ENCODE measurements at places on chromosomes 5 and 9.

DNA sequence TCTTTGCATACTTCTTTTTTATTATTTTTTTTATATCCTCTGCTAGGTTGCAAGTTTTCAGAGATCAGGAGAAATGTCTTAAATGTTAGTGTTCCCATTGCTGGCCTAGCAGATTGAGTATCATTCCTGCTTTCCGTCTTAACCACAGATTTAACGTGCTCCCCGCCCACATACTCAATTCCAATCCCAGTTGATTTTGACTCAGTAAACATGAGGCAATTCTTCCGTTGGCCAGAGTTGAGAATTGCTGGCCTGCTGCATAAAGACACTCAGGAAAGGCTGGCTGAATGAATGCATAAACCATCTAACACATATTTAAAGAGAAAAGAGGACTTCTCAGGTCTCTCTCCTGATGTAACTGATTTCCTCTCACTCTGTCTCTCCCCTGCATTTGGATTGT is 46.8 kb upstream of the PLPP6 start:
- no peak for DNase-seq

DNA sequence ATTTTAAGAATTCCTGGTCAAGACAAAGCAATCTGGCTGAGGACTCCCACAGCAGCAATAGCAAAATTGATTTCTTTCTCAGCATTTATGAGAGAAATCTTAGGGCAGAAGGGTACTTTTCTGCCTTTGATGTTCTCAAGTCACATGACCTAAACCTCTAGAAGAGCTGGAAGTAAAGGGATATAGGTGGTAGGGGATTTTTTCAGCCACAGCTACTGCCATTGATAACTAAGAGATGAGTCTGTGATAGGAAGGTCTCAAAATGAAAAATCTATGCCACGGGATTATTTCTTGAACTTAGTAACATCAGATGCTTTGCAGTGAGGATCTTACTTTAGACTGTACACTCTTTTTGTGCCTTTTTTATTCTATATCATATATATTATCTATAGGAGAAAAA is 35.6 kb downstream of the IL6ST start:
- DNase-seq = no peak

GRCh38 chr5:57698086-57698485 is 215.5 kb upstream of the ACTBL2 start:
- no peak for DNase-seq

- no peak for DNase-seq
These were observed 152.0 kb downstream of the GPBP1 start for GRCh38 chr5:57325678-57326397.

GRCh38 chr5:145636371-145636770 is 198.8 kb downstream of the PRELID2 start:
- DNase-seq = no peak

DNA sequence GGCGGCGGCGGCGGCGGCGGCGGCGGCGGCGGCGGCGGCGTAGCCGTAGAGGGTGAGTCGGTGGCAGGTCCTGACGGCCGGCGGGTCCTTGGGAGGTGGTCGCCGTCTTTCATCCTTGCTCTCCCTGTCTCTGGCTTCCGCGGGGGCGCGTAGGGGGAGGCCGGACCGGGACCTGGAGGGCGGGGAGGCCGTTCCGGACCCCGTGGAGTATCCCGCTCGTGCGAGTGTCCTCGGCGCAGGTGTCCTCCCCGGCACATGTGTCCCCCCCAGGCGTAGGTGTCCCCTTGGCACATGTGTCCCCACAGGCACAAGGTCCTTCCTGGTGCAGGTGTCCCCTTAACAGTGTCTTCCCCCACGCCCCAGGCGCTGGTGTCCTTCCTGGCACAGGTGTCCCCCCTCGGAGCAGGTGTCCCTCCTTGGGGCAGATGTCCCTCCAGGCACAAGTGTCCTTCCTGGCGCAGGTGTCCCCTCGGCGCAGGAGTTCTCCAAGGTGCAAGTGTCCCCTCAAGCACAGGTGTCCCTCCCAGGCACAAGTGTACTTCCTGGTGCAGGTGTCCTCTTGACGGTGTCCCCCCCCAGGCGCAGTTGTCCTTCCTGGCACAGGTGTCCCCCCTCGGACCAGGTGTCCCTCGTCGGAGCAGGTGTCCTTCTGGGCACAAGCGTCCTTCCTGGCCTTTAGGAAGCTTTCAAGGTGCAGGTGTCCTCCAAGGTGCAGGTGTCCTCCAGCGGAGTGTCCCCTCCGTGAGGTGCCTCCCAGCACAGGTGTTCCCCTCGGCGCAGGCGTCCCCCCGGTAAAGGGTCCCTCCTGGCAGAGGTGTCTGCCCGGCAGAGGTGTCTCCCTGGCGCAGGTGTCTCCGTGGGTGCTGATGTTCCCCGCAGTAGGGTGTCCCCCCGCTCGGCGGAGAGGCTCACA is 519 bp downstream of the EXOC3 start:
- peak; percentile 20 for DNase-seq

DNA sequence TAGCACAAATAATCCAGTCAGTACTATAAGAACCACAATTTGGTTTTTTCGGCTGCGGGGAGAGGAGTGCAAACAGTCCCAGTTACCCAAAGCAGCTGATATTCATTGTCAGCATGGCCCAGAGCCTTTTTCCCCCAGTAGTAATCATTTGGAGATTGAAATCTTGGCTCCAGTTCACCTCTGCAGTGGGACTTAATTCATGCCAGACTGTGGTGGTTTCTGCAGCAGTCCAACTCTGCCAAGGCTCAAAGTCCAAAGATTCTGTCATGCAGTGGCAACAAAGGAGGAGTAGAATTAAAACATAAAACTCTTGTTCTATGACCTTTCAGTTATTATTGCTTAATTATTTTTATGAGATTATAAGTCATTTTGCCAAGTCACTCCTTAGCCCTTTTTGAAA is 25.0 kb upstream of the TRIM36 start:
- no peak for DNase-seq

GRCh38 chr5:17766031-17766430 is 131.8 kb downstream of the TAF11L14 start:
- DNase-seq = no peak

DNA sequence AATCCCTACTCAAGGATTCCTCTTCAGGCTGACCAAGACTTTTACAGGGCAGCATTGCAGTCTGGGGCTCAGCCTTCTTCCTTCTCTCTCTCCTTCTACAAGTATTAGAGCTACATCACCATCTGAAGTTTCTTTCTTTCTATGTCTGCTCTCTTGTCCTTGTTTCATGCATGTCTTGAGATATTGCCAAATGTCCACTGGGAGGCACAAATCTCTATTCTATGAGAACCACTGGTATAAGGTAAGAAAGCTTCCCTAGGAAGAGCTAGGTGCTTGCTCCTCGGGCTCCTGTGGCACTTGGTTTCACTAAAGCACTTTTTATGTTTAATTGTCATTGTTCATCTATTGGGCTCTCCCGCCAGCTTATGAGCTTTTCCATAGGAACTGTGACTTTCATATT is 289.2 kb upstream of the PCSK5 start:
- no peak for DNase-seq

DNA sequence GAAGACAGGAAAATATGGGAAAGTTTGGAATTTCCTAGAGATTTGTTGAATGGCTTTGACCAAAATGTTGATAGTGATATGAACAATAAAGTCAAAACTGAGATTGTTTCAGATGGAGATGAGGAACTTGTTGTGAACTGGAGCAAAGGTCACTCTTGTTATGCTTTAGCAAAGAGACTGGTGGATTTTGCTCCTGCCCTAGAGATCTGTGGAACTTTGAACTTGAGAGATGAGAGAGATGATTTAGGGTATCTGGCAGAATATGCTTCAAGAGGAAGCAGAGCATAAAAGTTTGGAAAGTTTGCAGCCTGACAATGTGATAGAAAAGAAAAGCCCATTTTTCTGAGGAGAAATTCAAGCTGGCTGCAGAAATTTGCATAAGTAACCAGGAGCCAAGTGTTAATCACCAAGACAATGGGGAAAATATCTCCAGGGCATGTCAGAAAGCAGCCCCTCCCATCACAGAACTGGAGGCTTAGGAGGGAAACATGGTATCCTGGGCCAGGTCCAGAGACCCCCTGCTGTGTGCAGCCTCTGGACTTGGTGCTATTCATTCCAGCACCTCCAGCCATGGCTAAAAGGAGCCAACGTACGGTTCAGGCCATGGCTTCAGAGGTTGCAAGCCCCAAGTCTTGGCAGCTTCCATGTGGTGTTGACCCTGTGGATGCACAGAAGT is 114.3 kb upstream of the STARD4 start:
- no peak for DNase-seq

DNA sequence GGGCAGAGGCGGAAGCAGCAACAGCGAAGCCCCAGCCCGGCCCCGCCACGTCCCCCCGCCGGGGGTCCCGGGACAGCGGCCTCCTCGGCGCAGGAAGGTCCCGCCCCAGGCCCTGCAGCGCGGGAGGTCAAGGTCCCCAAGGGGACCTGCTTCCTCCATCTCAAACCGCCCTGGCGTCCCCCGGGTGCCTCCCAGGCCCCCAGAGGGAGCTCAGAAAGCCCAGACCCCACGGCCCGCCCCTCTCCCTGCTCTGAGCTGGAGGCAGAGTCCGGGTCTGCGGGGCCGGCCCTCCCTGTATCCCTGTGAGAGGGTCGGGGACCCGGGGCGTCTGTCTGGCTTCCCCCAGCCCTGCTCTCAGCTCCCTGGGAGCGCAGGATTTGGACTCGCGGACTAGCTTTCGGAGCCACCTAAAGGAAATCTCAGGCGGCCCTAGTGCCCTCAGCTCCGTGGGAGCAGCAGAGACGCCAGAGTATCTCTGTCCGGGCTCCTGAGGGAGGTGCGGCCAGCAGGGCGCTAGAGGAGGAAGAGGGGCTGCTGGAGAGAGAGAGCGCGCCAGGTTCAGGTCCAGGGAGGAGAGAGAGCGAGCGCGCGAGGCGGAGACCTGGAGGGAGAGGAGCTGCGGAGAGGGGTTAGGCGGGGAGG is 30.7 kb downstream of the EXOC3 start:
- DNase-seq = peak; percentile 30

- DNase-seq = peak; percentile 42
These were observed 2.7 kb upstream of the IL12B start for GRCh38 chr5:159332800-159333544.

GRCh38 chr9:114034661-114035062 is 43.4 kb downstream of the AMBP start:
- DNase-seq = no peak

DNA sequence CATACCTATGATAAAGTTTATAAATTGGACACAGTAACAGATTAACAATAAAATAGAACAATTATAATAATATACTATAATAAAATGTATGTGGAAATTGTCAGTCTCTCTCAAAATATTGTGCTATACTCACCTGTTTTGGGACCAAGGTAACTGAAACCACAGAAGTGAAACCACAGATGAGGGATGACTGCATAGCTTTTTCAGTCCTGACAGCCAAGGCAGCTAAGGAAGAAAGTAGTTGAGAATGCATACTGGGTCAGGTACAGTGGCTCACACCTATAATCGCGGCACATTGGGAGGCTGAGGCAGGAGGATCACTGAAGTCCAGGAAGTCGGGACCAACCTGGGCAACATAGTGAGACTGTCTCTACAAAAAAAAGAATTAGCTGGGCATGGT is 8.9 kb downstream of the SRP19 start:
- no peak for DNase-seq

DNA sequence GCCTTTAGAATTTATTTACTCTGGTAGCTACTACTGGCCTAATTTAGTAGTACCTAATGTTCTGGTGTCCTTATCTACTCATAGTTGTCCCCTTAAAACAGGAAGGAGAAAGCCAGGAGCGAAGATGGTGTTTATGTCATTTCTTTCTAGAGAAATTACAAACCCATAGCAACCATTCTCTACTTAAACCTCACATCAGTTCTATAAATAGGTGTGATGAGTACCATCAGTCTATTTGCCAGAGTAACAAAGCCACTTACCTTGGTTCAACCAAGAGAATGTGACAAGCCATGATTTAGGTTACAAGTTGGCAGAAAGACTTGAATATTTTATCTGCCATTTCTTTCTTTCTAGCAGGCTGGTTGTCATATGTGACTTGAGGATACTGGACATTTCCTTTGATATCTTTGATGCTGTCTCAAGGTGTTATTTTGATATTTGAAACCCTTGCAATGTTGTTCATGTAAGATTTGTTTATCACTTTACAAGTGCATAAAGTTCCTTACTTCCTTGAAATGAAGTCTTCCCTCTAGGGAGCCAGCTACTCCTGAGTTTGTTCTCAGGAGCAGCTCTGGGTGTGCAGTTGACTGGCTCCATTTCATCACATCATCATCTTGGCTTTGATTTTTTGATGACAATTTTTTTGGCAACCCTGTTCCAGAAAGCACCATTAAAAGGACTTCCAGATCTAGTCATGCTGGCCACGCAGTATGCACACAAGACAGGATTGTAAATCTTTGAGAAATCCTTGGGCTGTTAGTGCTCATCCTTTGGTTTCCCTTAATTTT is 286.8 kb downstream of the ARHGAP26 start:
- DNase-seq = no peak

GRCh38 chr5:143405063-143405848 is 1.8 kb upstream of the NR3C1 start:
- peak; percentile 93 for DNase-seq

- DNase-seq = no peak
These were observed 98.2 kb downstream of the CAMSAP1 start for GRCh38 chr9:135809166-135809565.

DNA sequence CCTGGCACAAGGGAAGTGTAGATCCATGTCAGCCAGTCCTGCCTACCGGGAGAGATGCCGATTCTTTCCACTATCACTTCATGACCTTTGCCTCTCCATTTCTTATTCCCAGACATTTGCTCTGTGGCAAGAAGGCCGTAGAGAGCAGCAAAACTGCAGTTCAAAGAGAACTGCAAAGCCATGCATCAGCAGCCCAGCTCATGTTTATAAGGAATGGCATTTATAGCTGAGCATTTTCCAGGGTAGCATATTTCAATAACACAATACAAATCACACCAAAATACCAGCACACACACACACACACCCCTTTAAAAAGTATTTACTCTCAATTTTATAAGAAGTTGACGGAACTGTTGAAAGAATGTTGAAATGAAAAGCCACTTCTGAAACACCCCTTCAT is 126.7 kb upstream of the EGFLAM start:
- no peak for DNase-seq

DNA sequence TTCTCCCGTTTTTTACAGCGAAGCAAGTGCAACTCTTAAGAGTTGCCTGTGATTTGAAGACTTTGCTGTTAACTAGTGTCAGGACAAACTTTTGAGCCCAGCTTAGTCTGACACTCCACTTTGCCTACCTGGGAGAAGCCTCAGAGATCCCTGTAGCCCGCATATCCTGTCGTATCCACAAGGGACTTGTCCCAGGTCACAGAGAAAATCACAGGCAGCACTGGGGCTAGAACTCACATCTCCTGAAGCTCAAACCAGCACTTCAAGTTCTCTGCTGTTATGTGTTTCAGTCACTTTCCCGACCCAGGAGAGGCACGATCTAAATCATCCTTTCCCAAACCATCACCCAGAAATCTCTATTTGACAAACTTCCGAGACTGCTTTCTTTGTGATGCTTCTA is 584.5 kb downstream of the ACTL7B start:
- no peak for DNase-seq

DNA sequence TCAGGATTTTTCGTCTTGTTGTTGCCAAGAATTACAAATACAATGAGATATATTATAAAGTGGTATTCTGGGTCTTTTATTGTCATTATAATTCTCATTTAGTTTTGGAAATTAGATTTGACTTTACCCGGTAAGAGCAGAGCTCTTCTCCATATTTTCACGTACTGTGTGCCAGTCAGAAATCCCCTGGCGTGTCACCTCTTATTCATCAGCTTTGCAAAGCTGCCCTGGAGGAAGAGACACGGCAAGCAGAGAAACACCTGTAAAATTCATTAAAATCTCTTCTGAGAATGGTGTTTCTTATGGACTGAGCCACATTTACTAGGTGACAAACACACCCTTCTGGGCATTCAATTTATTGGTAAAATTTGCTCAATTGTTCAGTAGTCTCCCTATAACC is 440.4 kb downstream of the HINT1 start:
- no peak for DNase-seq
